ENCODE measurements at places on chromosomes 2 and 18.

DNA sequence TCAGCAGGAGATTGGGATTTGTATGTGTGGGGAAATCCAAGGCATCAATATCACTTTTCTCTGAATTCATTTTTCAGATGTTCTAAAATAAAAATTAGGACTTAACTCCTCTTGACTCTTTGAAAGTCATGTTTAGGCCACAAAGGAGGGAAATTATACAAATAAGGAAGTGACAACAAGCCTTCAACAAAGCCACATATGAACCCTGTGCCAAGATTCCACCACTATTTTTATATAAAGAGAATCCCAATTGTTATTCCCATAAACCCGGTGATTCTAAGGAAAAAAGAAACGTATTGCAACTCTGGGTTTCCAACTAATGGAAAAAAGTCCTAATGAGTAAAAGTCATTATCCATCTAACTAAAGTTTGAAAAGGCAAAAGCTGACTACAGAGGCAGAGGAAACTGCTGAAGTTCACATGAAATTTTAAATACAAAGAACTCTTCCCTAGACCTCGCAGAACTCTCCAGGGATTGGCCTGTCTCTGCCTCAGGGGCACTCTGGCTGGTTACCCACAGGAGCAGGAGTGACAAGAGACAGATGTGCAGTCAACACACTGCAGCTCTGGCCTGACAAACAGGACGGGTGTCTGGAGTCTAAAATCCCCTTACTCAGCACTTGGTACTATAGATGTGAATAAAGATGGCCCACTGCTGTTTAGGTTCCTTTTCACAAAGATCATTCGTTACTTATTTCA lies 11.5 kb downstream of the NPC1 start:
- no peak for DNase-seq

GRCh38 chr18:73893880-73894279 lies 253.8 kb downstream of the FBXO15 start:
- DNase-seq = no peak

DNA sequence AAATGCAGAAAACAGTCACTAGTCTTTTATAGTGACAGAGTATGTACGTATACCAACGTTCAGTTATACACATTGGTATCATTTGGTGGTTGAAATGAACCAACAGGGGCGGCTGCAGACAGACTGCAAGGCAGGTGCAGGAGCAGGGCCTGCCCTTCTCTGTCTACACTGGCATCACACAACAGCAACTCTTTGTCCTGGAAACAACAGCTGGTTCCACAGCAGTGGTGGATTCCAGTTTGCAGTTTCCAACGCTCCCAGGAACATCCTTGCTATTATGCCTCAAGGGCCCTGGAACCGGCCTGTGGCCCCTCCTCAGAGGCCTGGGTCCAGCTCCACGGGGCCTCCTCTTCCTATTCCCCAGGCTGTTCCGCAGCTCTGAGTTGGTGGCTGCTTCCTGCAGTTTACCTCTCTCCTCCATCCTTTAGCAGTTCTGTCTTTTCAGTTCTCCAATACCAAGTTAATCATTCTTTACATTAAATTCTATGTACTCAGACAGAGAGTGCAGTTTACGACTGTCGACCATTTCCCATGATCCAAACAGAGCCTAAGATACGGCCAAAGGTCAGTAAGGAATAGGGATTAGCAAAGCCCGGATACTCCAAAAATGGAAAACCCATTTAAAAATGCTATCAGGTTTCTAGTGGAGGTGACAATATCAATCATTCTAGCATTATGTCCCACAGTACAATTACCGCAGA lies 87.8 kb downstream of the NOL10 start:
- no peak for DNase-seq

DNA sequence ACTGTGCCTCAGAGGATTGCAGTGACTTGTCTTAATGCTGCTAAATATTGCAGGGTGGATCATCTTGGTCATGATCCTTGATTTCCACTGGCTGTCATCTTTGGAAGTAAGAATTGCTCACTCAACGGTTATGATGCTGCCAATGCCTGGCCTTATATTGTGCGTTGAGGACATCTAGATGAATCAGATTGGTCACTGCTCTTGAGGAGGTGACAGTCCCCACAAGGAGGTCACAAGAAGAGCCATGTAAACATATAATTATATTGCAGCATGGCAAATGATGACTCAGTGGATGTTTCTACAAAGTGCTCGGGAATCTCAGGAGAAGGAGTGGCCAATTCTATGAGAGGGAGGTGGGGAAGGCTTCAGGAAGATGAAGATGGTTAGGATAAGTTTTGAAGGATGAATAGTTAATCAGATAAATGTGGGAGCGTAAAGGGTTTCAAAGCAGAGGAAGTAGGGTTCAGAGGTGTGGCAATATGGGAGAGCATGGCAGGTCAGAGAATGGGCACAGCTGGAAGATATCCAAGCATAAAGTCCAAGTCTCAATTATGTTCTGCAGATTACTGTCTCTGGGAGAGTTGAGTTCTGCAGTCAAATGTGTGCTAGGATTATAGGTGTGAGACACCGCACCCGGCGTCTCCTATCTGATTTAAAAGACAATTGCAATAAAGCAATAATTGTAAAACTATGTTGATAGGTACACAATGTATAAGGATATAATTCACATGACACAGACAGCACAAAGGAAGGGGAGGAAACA lies 21.3 kb upstream of the TMEM131 start:
- no peak for DNase-seq

GRCh38 chr2:237922641-237923361 lies 44.0 kb upstream of the UBE2F start:
- peak; percentile 59 for DNase-seq

GRCh38 chr2:69086466-69086865 lies 73.5 kb downstream of the ANTXR1 start:
- no peak for DNase-seq

DNA sequence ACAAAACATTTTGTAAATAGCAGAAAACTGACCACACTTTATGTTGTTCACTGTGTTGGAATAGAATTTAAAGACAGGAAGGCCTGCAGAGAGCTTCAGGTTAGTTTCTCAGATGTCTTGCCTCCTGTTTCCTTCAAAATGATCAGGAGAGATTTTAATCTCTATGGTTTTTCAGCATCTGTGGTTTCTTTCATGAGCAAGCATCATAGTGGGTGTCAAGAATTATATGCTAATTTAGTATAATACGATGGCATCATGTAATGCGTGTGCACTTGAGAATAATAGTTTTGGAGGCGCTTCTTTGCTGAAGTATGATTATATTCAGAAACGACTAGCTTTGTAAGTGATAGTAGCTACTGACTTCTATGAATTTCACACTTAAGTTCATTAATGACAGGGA lies 149.9 kb downstream of the PLCL1 start:
- no peak for DNase-seq

DNA sequence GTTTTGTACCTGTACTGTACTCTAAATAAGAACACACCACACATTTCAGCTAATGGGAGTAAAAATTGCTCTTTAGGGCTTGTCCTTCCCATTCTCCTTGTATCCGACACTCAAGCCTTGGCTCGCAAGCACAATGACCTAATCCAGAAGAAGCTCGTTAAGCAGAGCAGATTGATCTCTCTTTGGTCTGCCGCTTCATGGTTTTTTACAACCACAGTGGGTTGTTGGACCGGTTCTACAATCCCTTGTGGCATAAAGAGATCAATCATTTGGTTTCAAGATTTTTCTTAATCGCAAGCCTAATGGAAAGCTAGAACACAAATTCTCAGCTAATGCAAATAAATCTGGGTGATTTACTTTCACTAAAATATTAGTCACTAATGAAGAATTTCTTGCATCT lies 662.1 kb downstream of the LRP1B start:
- DNase-seq = no peak

DNA sequence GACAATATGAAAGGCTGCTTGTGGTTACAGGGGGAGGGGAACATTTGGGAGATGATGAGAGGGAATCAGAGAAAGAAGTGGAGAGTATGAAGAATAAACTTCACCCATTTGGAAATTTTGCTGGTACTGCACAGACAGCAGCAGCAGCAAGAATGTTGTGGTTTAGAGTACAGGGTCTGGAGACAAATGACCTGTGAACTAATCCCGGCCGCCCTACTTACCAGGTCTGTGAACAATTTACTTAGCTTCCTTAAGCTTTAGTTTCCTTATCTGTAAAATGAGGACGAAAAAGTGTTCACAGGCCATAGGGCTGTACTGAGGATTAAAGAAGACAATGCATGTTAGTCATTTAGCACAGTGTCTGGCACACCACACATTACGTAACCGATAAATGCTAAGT lies 685.4 kb upstream of the CELF4 start:
- no peak for DNase-seq

Data from urothelium cell line (cell line).